ENCODE measurements at places on chromosomes 16 and 17. TPM values are rescaled to one million over a fixed set of nuclear protein-coding genes. Genes with fewer than 3 reads are reported as not detected.

OR3A2 gene
- total RNA-seq = 0.52 TPM

MVP gene
- 49.0 TPM for total RNA-seq

TGFB1I1 gene
- 1.5 TPM for total RNA-seq

SNX11 gene
- total RNA-seq = 15.9 TPM

GRCh38 chr16:58338205-58338604 lies 43.4 kb upstream of the PRSS54 start:
- H3K4me1 ChIP-seq = peaks cover 5% of the 10 kb centered on the region
- no peak overlapping the region for H3K4me3 ChIP-seq
- no peak for DNase-seq
- H3K36me3 ChIP-seq = no peaks in the 10 kb centered on the region
- H3K27me3 ChIP-seq = no peaks in the 10 kb centered on the region

- H3K27ac ChIP-seq = no peak overlapping the region
- peaks cover 17% of the 10 kb centered on the region for H3K36me3 ChIP-seq
- DNase-seq = no peak
- peaks cover 60% of the 10 kb centered on the region for H3K27me3 ChIP-seq
Observed at GRCh38 chr17:50130559-50131305, 772 bp upstream of the SAMD14 start.

DNA sequence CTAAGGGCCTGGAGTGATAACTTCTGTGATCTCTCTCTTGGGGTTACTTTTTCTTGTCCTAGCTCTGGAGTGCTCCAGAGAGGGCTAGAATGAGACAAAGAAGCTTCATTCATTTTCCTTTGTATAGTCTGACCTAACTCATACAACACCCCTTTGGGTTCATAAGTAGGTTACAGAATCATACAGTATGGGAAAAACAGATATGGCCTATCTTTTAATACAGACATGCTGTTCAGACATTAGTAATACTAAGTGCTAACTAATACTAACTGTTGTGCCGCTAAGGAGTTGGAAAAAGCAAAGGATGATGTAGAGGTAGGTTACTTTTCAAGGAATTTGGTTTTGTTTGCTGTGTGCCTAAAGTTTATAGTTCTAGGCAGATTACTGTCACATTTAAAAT lies 84.7 kb downstream of the NLK start:
- no peaks in the 10 kb centered on the region for H3K27me3 ChIP-seq
- H3K36me3 ChIP-seq = peaks cover 7% of the 10 kb centered on the region
- no peak overlapping the region for H3K27ac ChIP-seq
- no peaks in the 10 kb centered on the region for H3K4me1 ChIP-seq
- H3K4me3 ChIP-seq = no peak overlapping the region

- H3K27me3 ChIP-seq = no peaks in the 10 kb centered on the region
- no peak overlapping the region for H3K27ac ChIP-seq
- H3K36me3 ChIP-seq = no peaks in the 10 kb centered on the region
- no peak for DNase-seq
- H3K4me3 ChIP-seq = no peak overlapping the region
Observed at GRCh38 chr16:64858076-64858475, 263.8 kb downstream of the CDH11 start.

DNA sequence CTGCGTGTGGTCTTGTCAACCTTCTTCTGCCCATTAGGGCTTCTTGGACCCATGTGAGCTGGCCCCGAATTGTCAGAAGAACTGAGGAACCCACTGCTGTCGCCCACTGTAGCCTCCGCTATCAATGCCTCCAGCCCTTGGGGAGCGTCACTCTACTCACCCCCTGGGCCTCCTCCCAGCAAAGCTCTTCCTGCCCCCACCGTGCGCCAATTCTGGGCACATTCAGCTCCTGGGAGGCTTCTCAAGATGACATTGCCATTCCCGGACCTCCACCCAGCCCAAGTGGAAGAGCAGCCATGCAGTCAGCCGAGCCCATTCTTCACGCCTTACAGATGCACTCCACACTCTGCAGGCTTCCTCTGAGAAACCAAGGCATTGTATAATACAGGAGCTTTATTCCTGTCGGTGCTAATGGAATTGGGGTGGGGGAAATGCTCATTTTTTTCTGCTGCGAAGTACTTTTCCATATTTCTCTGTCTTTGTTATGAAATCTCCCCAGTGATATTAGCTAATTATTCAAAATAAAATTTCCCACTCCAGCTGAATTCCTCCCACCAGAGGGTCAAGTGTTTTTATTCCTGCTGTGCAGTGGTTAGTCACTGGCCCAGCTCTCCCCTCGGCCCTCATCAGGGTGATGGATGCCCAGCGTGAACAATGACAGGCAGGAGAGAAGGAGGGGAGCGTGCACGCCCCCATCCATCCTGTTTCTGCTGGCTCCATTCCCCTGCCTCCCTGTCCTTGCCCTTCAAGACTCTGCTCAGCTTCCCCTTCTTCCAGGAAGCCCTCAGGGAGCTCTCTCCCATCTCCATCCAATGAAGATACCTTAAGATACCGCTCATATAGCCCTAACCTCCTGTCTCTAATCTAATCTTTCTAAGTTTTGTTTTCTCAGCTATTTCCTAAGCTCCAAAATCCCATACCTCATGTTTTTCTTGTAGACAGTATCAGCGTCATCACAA lies 87.7 kb downstream of the C16orf95 start:
- H3K27ac ChIP-seq = no peak overlapping the region
- H3K27me3 ChIP-seq = no peaks in the 10 kb centered on the region
- DNase-seq = no peak
- H3K4me1 ChIP-seq = no peaks in the 10 kb centered on the region
- no peaks in the 10 kb centered on the region for H3K36me3 ChIP-seq

GRCh38 chr17:47720196-47720595 lies 12.8 kb upstream of the TBX21 start:
- peaks cover 7% of the 10 kb centered on the region for H3K4me1 ChIP-seq
- no peaks in the 10 kb centered on the region for H3K36me3 ChIP-seq
- no peak overlapping the region for H3K27ac ChIP-seq
- no peak for DNase-seq
- no peaks in the 10 kb centered on the region for H3K27me3 ChIP-seq
- H3K4me3 ChIP-seq = no peak overlapping the region

GRCh38 chr16:2486645-2487516 lies 12.0 kb downstream of the TBC1D24 start:
- H3K4me3 ChIP-seq = no peak overlapping the region
- peaks cover 28% of the 10 kb centered on the region for H3K4me1 ChIP-seq
- DNase-seq = peak; percentile 64
- H3K27me3 ChIP-seq = no peaks in the 10 kb centered on the region
- H3K27ac ChIP-seq = no peak overlapping the region

GRCh38 chr16:11530171-11530940 lies 56.4 kb downstream of the LITAF start:
- no peaks in the 10 kb centered on the region for H3K27me3 ChIP-seq
- H3K27ac ChIP-seq = no peak overlapping the region
- DNase-seq = no peak
- no peak overlapping the region for H3K4me3 ChIP-seq
- H3K4me1 ChIP-seq = no peaks in the 10 kb centered on the region

DNA sequence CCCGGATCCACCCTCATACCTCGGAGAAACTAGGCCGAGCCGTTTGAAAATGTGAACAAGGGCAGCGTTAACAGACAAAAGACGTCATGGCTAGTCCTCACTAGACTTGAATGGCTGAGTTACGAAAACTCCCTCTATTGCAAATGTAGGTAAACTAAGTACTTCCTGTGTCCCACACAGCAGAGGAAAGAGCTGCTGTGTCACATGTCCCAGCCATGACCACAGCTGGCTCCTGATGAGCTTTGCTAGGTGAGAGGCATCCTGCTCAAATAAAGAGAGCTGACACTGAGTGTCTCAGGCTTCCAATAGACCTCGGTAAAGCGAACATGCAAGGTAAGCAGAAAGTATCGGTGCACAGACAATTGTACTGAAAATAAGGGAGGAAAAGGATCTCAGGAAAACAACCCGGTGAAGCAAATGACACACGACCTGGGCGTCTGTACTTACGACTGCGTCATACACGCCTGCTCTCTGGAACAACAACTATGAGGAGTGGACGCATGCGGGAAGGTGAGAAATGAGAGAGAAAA lies 26.0 kb downstream of the TMEM204 start:
- peaks cover 36% of the 10 kb centered on the region for H3K36me3 ChIP-seq
- H3K4me1 ChIP-seq = peaks cover 6% of the 10 kb centered on the region
- DNase-seq = no peak
- H3K27me3 ChIP-seq = no peaks in the 10 kb centered on the region

- H3K27me3 ChIP-seq = no peaks in the 10 kb centered on the region
- no peak for DNase-seq
- no peak overlapping the region for H3K27ac ChIP-seq
- peaks cover 35% of the 10 kb centered on the region for H3K36me3 ChIP-seq
- H3K4me3 ChIP-seq = no peak overlapping the region
Observed at GRCh38 chr16:67571464-67571863, 9.1 kb downstream of the CTCF start.
